Fibroblast of skin of back (primary cell): ENCODE measurements at places on chromosomes 2 and 18.

GRCh38 chr2:45285311-45285710 lies 276.1 kb upstream of the SIX2 start:
- peak; percentile 40 for DNase-seq

GRCh38 chr2:218799990-218800389 lies 18.0 kb downstream of the CYP27A1 start:
- no peak for DNase-seq

GRCh38 chr2:46056541-46056940 lies 240.7 kb upstream of the EPAS1 start:
- no peak for DNase-seq

DNA sequence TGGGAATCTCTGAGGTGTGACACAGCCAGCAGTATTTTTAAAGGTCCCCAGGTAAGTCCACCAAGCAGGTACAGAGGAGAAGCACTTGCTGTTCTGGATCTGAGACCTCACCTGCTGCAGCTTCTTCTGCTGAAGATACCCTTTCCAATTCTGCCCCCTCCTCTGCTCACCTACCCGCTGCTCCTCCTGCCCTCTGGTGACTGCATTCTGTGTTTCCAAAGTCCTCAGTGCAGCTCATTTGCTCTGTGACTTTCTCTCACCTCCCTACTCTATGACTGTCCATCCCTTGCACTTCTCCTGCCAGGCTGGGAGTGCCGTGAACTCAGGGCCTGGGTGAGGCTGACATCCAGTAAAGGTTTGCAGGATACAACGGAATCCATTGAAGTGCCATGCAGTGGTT lies 205.2 kb upstream of the LYPD1 start:
- DNase-seq: no peak

DNA sequence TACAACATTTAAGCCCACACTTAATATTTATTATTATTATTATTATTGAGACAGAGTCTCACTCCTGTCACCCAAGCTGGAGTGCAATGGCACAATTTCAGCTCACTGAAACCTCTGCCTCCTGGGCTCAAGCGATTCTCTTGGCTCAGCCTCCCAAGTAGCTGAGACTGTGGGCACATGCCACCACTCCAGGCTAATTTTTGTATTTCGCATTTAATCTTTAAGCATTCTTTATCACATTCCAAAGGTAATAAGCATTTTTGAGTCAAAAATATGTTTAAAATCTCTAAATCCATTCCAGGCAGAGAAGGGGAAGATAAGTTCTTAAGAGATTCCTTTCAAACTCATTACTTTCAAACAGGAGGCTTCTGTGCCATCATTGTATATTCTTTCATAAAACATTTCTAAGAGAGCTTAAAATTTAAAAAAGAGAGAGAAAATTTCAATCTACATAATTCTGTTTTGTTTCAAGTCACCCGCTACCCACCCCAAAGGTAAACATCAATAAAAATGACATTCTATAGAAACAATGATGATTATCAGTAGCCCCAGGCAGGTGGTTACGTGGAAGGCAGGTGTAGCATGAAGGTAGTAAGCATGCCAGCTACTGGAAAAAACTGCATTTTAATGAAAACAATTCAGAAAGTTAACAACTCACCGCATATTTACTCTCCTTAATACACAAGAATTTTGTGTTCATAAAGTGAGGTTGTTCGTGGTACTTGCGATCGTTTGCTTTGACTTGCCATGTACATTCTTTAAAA lies 84.4 kb upstream of the NARS1 start:
- no peak for DNase-seq

- DNase-seq: no peak
These were observed 152.7 kb downstream of the SUCLG1 start for GRCh38 chr2:84306361-84306760.

- DNase-seq: no peak
These were observed 6.0 kb downstream of the POU3F3 start for GRCh38 chr2:104859766-104860450.

DNA sequence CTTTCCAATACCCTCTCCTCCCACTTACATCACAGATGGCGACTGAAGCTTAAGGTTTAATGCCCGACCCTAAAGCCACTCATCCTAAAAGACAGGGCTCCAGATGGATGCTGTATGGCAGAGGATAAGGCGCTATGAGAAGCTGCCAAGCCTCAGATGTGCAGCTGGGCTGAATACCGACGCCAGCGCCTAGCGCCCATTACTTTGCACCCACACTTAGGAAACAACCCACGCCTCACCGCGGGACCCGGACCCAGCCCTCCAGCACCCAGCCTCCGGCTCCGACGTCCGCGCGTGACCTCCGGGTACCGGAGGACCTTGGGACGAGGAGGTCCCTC lies 335 bp downstream of the TRAK2 start:
- no peak for DNase-seq

DNA sequence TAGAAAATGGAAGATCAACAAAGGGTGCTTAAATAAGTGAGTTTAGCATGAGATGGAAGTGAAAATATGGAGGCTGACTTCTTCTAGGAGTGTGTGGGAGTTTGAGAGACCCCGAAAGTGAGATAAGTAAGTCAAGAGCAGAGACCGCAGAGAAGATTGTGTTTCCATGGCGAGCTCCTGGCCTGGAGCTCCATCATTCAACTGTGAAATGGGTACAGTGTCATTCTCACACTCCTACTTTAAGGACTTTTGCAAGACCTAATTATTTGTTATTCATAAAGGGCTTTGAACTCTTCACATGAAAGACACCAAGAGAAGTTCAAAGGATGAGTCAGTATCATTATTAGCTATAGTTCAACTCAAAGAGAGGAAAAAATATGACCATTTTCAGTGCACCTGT lies 134.2 kb upstream of the PIK3C3 start:
- DNase-seq: no peak

- no peak for DNase-seq
These were observed 202.3 kb upstream of the RAB6C start for GRCh38 chr2:129777146-129777545.

- DNase-seq: no peak
These were observed 41.5 kb downstream of the RNF144A start for GRCh38 chr2:6958616-6959235.
